ENCODE measurements at places on chromosomes 3 and 15.

- no peaks in the 10 kb centered on the region for H3K4me1 ChIP-seq
- no peak overlapping the region for H3K27ac ChIP-seq
- no peak overlapping the region for H3K4me3 ChIP-seq
Observed at GRCh38 chr3:126126811-126127431, 43.0 kb upstream of the SLC41A3 start.

- H3K4me1 ChIP-seq = no peaks in the 10 kb centered on the region
- H3K27me3 ChIP-seq = no peaks in the 10 kb centered on the region
- H3K4me3 ChIP-seq = no peak overlapping the region
- no peak overlapping the region for H3K27ac ChIP-seq
Observed at GRCh38 chr3:195172039-195172684, 98.8 kb downstream of the XXYLT1 start.

- no peaks in the 10 kb centered on the region for H3K27me3 ChIP-seq
- no peak for DNase-seq
- H3K36me3 ChIP-seq = no peaks in the 10 kb centered on the region
- H3K4me3 ChIP-seq = no peak overlapping the region
- peaks cover 33% of the 10 kb centered on the region for H3K4me1 ChIP-seq
Observed at GRCh38 chr15:41554343-41554742, 4.7 kb upstream of the TYRO3 start.

DNA sequence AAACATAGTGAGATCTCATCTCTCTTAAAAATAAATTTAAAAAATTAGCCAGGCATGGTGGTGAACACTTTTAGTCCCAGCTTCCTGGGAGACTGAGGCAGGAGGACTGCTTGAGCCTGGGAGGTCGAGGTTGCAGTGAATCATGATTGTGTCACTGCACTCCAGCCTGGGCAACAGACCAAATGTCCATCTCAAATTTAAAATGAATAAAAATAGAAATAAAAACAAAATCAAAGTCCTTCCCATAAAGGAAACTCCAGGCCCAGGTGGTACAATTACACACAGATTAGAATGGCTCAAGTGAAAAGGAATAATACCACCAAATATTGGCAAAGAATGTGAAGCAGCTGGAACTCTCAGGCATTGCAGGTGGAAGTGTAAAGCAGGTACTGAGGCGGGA, 19.3 kb upstream of the ATP10A start:
- peak overlapping the region; percentile 66 for H3K27ac ChIP-seq
- H3K4me1 ChIP-seq = peaks cover 43% of the 10 kb centered on the region
- H3K27me3 ChIP-seq = no peaks in the 10 kb centered on the region
- no peak for DNase-seq
- no peak overlapping the region for H3K4me3 ChIP-seq

- H3K4me1 ChIP-seq = peaks cover 32% of the 10 kb centered on the region
- H3K27me3 ChIP-seq = no peaks in the 10 kb centered on the region
- no peak overlapping the region for H3K4me3 ChIP-seq
- no peaks in the 10 kb centered on the region for H3K36me3 ChIP-seq
Observed at GRCh38 chr3:152175528-152175889, 93.2 kb upstream of the MBNL1 start.

GRCh38 chr3:100653604-100654294, 44.3 kb downstream of the ADGRG7 start:
- H3K4me3 ChIP-seq = no peak overlapping the region
- H3K27me3 ChIP-seq = no peaks in the 10 kb centered on the region
- no peaks in the 10 kb centered on the region for H3K36me3 ChIP-seq
- no peak for DNase-seq

DNA sequence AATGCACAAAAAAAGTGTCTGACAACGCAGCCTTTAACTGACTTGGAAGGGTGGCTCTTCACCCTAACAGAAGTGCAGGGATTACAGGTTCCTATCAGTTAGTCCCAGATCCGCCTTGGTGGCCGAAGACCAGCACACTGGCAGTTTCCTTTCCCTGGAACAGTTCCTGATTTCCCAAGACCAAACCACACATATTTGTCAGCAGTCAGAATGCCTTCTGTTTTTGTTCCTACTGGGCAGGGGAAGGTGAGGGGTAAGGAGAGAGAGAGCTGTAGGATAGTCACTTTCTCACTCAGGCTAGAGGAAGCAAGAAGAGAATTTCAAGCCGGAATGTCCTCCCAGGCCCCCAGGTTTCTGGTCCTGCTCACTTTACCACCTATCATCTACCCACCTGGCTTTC, 9.2 kb downstream of the CXCR6 start:
- H3K27ac ChIP-seq = no peak overlapping the region
- no peaks in the 10 kb centered on the region for H3K27me3 ChIP-seq
- no peak overlapping the region for H3K4me3 ChIP-seq
- no peak for DNase-seq

DNA sequence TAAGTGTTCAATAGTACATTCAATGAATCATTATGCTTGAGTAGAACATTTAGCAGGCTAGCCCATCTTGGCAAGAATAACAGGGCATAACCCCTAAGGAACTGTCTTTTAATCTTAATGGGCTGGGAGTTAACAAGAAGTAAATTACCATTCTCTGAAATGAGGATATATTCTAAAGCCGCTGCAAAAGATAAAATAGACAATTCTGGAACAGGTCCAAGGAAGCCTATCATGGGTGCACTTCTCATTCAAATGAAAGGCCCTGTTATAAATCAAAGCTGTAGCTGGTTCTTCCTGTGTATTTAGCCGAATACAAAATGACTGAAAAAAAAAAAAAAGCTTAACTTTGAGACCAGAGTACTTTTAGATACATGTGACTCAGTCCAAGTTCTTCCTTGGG, 15.6 kb downstream of the MTHFS start:
- no peak for DNase-seq
- no peak overlapping the region for H3K4me3 ChIP-seq
- H3K27ac ChIP-seq = no peak overlapping the region
- H3K4me1 ChIP-seq = no peaks in the 10 kb centered on the region

DNA sequence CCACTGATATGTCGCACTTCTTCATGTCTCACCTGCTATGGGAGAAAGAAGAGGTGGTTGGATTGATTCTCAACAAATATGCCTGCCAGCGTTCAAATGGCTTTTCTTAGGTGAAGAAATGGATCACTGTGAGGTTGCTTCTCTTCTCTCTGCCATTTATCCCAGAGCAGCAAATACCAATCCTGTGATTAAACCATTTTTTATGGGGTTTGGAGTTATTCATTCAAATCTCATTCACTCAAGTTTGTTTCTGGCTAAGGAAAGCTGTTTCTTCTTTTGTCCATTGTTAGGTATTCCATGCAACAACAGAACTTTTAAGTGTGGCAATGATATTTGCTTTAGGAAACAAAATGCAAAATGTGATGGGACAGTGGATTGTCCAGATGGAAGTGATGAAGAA, 12.2 kb upstream of the C3orf52 start:
- no peak for DNase-seq
- H3K4me3 ChIP-seq = no peak overlapping the region
- no peak overlapping the region for H3K27ac ChIP-seq
- no peaks in the 10 kb centered on the region for H3K36me3 ChIP-seq

GRCh38 chr3:189839576-189839975, 208.4 kb downstream of the TP63 start:
- H3K4me3 ChIP-seq = no peak overlapping the region
- no peaks in the 10 kb centered on the region for H3K4me1 ChIP-seq
- H3K27ac ChIP-seq = no peak overlapping the region
- DNase-seq = no peak
- H3K36me3 ChIP-seq = no peaks in the 10 kb centered on the region
- no peaks in the 10 kb centered on the region for H3K27me3 ChIP-seq

DNA sequence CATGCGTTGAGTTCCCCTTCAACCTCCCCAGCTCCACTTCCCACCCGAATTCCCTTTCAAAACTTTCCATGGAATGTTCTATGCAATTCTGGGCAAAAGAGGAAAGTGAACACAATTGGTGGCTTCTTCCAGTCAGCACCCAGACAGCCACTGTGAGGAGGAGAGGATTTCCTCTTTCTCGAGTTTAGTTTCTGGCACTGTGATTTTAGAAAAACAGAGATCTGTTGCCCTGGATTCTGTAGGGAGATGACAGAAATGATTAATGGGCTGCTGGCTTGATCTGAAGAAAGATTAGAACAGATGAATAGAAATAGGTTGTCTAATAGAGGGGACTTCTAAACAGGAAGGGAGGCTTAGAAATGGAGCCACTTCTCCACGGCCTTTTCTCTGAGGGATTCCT, 172.0 kb downstream of the MCTP2 start:
- H3K4me1 ChIP-seq = no peaks in the 10 kb centered on the region
- no peak overlapping the region for H3K27ac ChIP-seq
- no peak overlapping the region for H3K4me3 ChIP-seq
- no peaks in the 10 kb centered on the region for H3K27me3 ChIP-seq
- DNase-seq = no peak

- no peaks in the 10 kb centered on the region for H3K27me3 ChIP-seq
- DNase-seq = no peak
- peaks cover 26% of the 10 kb centered on the region for H3K4me1 ChIP-seq
- H3K4me3 ChIP-seq = no peak overlapping the region
- no peak overlapping the region for H3K27ac ChIP-seq
- no peaks in the 10 kb centered on the region for H3K36me3 ChIP-seq
Observed at GRCh38 chr3:31973837-31974236, 7.2 kb downstream of the OSBPL10 start.

GRCh38 chr15:66126031-66126441, 127.5 kb downstream of the MEGF11 start:
- peaks cover 70% of the 10 kb centered on the region for H3K27me3 ChIP-seq
- H3K36me3 ChIP-seq = no peaks in the 10 kb centered on the region
- no peaks in the 10 kb centered on the region for H3K4me1 ChIP-seq
- DNase-seq = no peak
- H3K27ac ChIP-seq = no peak overlapping the region
- no peak overlapping the region for H3K4me3 ChIP-seq

- peaks cover 48% of the 10 kb centered on the region for H3K4me1 ChIP-seq
- DNase-seq = no peak
- no peak overlapping the region for H3K27ac ChIP-seq
- H3K36me3 ChIP-seq = peaks cover 3% of the 10 kb centered on the region
- H3K27me3 ChIP-seq = no peaks in the 10 kb centered on the region
- no peak overlapping the region for H3K4me3 ChIP-seq
Observed at GRCh38 chr3:194579091-194579606, 54.1 kb downstream of the TMEM44 start.

DNA sequence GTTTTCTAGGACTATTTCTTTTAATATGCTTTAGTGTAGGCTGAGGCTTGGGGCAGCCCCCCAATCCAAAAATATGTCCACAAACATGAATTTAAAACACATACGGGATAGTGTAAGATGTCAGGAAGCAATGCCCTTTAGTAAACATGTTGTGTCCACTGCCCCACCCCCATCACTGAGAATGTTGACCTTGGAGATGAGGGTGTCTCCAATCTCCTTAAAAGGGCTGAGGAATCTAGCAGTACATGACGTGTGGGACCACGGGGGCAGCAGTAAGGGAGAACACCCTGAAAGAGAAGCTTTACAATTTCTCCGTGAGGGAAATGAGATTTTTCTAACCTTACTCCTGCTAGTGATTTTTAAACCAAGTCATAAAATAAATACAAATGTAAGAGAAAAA, 84.7 kb downstream of the SQOR start:
- DNase-seq = no peak
- H3K4me1 ChIP-seq = no peaks in the 10 kb centered on the region
- H3K27ac ChIP-seq = no peak overlapping the region

DNA sequence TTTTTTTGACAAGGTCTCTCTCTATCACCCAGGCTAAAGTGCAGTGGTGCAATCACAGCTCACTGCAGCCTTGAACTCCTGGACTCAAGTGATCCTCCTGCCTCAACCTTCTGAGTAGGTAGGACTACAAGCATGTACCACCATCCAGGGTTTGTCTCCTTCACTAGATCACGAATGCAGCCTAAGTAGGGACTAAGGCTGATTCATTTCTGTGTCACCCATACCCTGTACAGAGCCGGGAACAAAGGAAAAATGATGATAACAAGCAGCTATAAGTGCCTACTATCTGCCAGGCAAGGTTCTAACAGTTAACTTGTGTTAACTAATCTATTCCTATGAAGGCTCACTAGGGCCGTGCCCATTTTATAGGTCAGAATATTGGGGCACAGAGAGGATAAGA, 7.0 kb downstream of the TMEM40 start:
- H3K36me3 ChIP-seq = no peaks in the 10 kb centered on the region
- H3K4me1 ChIP-seq = peaks cover 8% of the 10 kb centered on the region
- H3K4me3 ChIP-seq = no peak overlapping the region
- no peak for DNase-seq

- H3K4me3 ChIP-seq = no peak overlapping the region
- H3K27ac ChIP-seq = no peak overlapping the region
- no peak for DNase-seq
- H3K36me3 ChIP-seq = no peaks in the 10 kb centered on the region
- no peaks in the 10 kb centered on the region for H3K4me1 ChIP-seq
Observed at GRCh38 chr3:28847736-28848135, 433.1 kb upstream of the RBMS3 start.

DNA sequence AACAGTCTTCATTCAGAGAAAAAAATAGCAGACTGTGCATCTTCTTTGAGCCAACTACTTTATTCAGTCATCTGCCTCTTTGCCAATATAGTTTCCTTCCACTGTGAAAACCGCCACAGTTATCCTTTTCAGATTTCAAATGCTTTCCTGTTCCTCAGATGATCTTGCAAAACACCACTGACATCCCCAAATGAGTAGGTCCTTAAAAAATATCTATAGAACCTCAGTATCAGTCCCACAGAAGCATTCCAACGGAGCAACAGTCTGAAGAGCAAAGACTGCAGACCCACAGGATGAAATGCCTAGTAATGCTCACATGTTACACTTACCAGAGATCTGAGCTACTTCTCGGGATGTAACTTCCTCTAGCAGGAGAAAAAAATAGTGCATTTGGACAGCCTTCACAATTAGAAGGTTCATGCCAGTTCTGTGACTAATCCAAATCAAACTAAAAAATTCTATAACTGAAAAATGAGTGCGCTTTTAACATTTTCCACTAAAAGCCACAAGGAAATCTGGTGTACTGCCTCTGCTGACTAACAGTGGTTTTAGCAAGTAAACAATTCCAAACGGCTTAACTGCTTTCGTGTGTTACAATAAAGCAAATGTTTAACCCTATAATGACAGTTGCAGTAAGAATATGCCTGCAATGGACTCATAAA, at the start of gene ANKRD28:
Gene ANKRD28, minus strand, starts transcription at position 338 of the 662 bp plus-strand sequence. CDS start 1,458 bp downstream, outside the sequence.
- peaks cover 27% of the 10 kb centered on the region for H3K4me1 ChIP-seq
- DNase-seq = peak; percentile 91
- H3K4me3 ChIP-seq = peak within 1 kb of the TSS; percentile 42
- no peaks in the 10 kb centered on the region for H3K27me3 ChIP-seq
- peaks cover 20% of the 10 kb centered on the region for H3K36me3 ChIP-seq

GRCh38 chr3:86563400-86563970, 427.5 kb downstream of the VGLL3 start:
- H3K4me3 ChIP-seq = no peak overlapping the region

GRCh38 chr3:160564258-160564911, 986 bp downstream of the KPNA4 start:
- peaks cover 33% of the 10 kb centered on the region for H3K36me3 ChIP-seq
- peak; percentile 28 for DNase-seq
- H3K4me1 ChIP-seq = peaks cover 9% of the 10 kb centered on the region

DNA sequence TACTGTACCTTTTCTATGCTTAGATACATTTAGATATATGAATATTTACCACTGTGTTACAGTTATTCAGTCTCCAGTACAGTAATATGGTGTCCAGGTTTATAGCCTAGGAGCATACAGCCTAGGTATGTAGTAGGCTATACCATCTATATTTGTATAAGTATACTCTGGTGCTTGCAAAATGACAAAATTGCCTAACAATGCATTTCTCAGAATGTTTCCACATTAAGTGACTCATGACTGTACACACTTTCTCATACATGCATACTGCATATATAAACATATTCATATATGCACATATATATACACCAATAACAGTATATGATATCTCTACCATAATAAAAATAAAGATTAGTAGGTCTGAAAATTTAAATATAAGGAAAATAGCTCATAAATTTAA, 169.3 kb downstream of the DPH6 start:
- no peak overlapping the region for H3K27ac ChIP-seq
- DNase-seq = no peak
- H3K4me1 ChIP-seq = no peaks in the 10 kb centered on the region
- H3K4me3 ChIP-seq = no peak overlapping the region

Data from SJSA1 (cell line).